ENCODE measurements at places on chromosomes 7 and 10.
A peak's percentile ranks its signal among the peaks of the same experiment; 100 is the strongest.

DNA sequence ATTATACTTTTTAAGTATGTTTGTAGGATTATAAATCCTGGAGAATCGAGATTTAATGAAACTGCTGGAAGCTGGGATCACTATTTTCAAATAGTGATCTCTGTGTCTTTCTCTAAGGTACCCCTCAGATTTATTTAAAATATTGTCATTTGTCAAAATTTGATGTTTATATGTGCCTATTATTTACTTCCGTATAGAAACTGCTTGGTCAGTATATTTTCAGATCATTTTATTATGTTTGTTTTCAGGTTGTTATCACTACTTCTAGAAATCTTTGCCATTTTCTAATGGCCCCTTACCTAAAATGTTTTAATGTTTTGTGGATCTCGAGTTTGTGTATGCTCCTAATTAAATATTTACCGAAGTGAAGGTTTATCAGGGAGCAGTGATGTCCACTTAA, 183.7 kb downstream of the SND1 start:
- no peak for DNase-seq

DNA sequence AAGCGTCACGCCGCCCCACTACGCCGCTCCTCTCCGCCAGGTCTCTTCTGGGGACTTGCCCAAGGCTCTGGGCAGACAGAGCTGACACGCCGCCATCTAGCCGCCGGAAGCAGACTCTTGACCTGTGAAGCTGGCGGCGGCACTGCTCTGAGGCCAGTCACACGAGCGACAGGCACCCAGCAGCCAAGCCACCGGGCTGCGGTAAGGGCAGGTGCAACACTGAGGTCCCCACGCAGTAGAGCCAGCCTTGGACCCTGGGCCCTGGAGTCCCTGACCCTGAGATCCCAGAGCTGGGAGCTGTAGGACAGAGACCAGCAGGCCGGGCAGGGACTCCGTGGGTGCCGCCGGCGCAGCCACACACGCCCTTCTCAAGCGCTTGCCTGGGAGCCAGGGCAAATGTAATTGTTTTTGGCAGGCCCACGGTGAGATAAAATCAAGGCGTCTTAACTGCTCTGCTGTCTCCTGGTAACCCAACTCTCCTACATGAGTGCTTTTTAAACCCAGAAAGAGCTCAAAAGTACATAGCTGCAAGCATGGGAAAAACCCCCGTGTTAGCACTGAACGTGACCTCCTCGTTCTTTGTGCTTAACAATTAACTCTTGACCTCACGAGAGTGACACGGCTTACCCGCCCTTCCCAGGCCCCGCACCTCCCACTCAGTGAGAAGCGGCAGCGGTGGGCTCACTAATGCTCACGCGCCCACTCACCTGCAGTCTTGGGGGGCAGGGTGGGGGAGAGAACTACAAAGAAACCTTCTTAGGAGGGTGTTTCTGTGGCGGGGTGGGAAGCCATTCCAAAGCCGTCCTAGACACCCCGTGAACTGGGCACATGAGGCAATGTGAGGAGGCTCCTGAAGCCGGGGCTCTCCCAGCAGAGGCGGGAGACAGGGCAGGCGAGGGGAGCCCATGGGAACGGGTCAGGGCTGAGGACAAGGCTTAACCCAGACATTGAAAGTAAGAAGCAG, 8.5 kb downstream of the GPER1 start:
- no peak for DNase-seq

GRCh38 chr10:58158806-58159205, 108.9 kb downstream of the IPMK start:
- no peak for DNase-seq

GRCh38 chr10:133422223-133422806, 2.1 kb downstream of the SPRN start:
- peak; percentile 27 for DNase-seq

DNA sequence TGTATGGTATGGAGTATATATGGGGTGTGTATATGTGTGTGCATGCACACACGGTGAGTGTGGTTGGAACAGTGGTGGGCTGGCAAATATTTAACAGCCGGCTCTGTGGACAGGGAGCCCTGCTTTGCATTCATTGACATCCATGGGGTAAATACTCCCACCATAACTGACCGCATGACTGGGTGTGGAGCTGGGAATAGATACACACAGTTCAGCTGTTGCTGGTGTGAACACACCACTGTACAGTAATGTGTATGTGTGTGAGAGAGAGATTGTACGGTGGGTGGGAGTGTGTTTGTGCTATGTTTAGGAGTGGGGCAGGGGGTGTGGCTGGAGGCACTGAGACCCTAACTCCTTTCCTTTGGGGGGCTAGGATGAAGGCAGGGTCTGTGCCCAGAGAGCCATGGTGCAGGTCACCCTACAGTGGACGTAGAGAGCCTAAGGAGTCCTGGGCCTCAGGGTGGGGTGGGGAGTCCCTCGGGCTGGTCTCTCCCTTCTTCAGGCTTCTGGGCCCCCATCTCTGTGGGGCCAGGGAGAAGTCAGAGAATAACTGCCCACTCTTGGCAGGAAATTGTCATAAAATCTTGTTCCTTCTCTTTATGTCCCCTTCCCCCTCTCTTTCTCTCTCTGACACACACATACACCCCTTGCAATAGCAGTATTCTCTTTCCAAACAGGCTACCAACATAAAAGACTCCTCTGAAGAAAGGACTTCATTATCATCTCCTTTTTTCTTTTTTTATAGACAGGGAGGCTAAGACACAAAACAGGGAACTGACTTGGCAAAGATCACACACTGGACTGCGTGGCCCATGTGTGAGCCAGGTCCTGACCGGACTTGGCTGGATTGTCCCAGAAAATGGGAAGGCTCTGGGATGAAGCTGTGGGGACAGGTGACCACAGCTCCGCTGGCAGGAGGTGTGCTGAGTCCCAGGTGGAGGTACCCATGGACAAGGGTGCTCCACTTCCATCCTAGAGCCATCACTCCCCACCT, 3.2 kb downstream of the SFRP5 start:
- no peak for DNase-seq

DNA sequence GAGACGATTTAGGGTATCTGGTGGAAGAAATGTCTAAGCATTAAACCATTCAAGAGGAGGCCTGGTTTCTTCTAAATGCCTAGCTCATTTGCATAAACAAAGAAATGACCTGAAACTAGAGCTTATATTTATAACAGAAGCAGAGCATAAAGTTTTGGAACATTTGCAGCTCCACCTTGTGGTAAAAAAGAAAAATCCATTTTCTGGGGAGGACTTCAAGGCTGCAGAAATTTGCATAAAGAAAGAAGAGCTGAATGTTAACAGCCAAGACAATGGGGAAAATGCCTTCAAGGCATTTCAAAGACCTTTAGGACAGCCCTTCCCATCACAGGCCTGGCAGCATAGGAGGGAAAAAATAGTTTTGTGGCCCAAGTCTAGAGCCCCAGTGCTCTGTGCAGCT, 362.0 kb downstream of the ZNF248 start:
- no peak for DNase-seq

DNA sequence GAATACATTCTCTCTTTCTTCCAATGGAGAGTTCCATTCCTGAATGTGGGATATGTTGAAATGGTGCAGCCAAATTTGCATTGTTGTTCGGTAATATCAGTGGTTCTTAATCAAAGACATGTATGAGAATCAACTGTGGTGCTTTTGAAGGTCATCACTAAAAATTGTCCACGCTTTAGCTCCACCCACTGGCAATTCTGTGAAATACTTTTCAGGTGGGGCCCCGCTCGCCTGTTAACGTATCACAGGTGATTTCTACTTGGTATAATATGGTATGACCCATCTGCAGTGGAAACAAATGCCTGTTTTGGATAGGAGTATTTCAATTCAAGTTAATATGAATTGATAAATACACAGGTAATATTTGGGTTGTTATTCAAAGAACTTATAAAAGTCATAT, 178.4 kb downstream of the NSUN6 start:
- no peak for DNase-seq

- DNase-seq: peak; percentile 92
These were observed 5.4 kb upstream of the SPACDR start for GRCh38 chr7:100469227-100470044.

DNA sequence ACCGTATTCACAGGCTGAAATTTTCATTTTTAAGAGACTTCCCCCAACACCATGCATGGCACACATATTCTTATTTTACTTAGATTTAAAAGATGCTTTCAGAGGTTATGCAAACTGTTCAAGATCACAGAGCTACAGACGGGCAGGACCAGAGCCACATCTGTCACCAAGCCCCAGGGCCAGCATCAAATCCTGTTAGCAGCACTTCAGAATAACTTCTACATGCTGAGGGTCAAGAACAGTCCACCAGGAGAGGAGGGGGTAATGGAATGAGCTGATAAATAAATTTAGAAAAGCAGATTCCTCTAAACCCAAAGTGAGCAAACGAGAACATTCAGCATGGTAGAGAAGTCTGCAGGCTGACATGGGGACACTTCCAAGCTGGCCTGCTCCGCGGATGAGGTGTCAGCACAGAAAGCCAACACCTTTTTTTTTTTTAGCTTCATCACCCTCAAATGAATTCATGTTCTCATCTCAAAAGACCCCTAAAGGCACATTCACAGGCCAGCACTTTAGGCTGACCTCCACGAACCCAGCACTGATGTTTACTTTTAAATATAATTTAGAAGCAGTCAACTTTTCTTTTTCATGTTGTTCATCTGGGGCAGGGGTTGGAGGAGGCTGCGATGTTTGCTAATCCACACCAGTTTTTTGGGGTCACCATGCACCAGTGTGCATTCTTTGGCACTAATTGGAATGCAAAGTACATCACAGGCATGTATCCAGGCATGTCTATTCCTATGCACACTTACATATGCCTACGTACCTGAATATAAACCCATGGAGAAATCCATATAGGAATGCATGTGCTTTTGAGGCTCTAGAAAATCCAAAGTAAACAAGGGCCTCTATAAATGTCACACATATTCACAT, 249.0 kb downstream of the TNS3 start:
- no peak for DNase-seq

- no peak for DNase-seq
These were observed 70.4 kb downstream of the ST8SIA6 start for GRCh38 chr10:17383801-17384555.

GRCh38 chr7:89837515-89837914, 316.8 kb upstream of the STEAP1 start:
- no peak for DNase-seq

- no peak for DNase-seq
These were observed 62.8 kb downstream of the GSAP start for GRCh38 chr7:77353407-77353721.

GRCh38 chr7:47940088-47941013, 7.9 kb downstream of the PKD1L1 start:
- DNase-seq: no peak

DNA sequence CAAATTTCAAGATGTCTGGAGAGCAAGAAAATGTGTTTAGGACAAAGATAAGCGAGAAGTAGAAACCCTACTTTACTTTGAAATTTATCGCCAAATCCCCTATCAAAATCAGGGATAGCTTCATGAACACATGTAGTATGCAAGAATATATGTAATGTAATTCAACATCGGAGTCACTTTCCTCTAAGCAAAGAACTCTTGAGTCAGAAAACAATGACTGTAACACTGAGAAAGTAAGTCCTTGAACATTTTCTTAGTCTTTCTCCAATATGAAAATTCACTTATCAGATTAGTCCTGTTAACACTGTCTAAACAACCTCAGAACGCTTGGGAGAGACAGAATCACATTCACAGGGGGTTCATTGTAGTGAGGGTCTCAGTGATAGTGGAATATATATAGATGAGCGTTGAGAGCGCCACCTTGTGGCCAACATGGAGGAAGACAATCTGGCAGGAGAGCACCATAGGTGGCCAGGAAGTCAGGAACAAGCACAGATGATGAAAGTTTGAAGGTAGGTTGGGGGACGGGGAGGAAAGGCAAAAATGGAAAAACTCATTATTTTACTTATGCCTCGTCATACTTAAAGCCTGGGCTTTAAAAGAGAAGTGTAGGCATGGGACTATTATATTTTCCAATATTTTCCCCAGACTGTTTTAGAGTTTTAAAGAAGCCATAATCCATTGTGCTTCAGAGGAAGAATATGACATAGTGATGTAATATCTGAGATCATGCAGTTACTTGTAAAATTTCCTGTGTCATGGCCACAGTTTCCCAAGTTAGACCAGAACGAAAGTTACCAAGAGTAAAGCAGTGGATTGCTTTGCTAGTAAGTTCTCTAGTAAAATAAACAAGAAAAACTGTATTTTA, 115.5 kb upstream of the GNAI1 start:
- DNase-seq: peak; percentile 71

DNA sequence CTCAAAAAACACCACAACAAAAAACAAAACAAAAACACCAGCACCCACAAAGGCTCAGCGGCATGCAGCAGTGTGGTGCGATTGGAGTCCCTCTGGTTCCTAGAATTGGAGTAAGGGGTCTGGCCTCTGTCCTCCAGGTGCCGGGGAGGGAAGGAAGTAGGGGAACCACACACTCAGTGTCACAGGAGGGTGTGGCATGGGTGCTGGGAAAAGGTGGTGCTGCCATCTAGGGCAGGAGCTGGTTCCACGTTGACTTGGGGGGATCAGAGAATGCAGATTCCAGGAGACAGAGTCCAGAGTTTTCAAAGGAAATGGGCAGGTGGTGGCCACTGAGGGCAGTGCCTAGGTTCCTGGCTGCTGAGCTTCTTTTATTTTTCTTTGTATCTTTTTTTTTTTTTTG, 19.8 kb upstream of the WIPI2 start:
- DNase-seq: no peak

DNA sequence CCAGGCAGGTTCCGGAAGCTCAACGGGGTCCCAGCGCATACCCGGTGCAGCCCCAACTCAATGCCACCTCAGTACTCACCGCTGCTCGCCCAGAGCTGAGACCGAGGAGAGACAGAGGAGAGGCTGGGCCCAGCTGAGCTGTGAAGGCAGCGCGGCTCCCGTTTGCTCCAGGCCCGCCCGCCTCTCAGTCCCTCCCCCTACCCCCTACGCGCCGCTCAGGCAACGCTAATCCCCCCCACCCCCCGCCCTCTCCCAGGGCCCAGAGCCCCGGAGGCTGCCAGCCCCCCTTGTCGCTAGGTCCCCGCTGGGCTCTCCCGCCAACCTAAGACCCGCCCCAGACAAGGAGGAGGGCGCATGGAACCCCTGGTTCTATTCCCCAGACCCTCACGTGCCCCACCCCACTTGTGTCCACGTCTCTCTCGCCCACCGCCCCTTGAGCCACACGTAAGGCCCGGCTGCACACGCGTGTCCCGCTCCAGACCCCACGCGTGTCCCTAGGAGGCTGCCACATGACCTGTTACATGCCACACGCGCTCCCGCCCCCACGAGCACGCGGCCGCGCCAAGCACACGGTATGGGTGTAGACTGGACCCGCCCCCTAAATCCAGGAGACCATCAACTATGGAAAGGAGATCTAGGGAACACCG, at the start of gene PSD:
TSS of gene PSD (minus strand) at position 164 of the 647 bp plus-strand sequence. CDS start 1,747 bp downstream, outside the sequence.
- peak; percentile 78 for DNase-seq

DNA sequence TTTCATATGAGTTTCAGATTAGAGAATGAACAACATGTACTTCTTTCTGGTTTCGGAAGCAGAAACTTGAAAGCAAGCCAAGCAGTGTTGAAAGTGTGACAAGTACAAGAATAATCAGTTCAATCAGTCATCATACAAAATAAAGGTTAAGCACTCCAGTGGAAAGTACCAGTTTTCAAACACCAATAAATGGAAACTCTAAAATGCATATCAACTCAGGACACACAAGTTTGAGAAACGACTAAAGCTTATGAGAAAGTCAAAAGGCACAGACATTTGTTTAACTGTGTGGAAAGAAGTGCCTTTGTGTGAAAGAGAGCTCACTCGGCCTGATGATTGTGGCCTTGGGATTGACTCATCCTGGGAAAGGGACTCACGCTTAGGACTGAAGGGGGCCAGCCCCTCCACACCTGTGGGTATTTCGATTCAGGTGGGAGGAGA, 60.6 kb upstream of the AKR1C1 start:
- DNase-seq: no peak

- DNase-seq: no peak
These were observed 101.8 kb downstream of the FAS start for GRCh38 chr10:89092439-89092838.

GRCh38 chr10:73209705-73210104, 37.4 kb downstream of the DNAJC9 start:
- no peak for DNase-seq
